NCI-H2081 treated with DMSO at 0.1 percent for 48 hours (cell line): ENCODE measurements at places on chromosomes 4 and X.

DNA sequence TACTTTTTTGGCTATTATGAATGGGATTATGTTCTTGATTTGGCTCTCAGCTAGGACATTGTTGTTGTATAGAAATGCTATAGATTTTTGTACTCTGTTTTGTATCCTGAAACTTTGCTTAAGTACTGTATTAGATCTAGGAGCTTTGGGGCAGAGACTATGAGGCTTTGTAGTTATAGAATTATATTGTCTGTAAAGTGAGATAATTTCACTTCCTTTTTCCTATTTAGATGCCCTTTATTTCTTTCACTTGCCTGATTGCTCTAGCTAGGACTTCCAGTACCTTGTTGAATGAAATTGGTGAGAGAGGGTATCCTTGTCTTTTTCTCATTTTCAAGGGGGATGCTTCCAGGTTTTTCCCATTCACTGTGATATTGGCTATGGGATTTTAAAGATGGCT lies 28.1 kb downstream of the ADAM29 start:
- DNase-seq = no peak

- DNase-seq = no peak
Observed at GRCh38 chr4:177371461-177371860, 61.8 kb downstream of the NEIL3 start.

DNA sequence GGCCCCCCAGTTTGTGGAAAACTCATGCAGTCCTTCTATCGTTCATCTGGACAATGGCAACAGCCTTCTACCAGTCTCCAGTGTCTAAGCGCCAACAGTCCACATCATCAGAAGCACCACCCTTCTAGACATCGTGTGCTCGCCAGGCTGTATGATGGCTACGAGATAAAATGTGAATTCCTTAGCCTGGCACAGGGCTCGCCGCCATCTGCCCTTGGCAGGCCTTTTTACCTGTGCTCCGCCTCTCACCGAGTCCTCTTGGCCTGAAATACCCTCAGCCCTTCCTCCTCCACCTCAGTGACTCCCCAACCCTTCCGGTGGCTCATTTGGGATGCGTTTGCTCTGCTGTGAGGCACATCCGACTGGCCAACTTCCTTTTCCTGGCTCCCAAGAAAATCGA lies 15.9 kb upstream of the STS start:
- DNase-seq = no peak

GRCh38 chr4:123740236-123740635 lies 343.6 kb downstream of the SPRY1 start:
- no peak for DNase-seq

DNA sequence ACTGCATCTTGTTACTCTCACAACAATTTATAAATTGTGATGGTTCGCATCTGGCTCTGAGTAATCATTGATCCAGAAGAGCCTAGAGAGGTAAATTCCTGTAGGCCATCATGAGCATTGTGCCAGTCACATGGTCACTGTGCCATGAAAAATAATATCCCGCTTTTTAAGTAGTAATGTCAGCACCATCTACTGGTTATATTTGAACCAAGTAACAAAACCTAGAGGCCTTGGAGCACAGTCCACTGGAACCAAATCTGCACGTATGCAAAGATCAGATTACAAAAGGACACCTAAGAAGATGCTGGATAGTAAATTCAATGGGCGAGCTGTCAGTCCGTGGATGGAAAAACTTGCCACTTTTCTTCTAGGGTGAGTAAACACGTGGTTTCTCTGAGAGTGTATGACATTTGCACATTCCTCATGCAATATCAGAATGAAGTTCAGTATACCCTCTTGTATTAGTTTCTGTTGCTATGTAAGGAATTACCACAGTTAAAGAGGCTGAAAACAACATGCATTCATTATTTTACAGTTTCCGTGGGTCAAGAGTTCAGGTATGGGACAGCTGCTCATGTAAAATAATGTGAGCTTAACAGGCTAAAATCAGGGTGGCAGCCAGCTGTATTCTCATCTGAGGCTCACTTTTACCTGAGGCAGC lies 26.8 kb downstream of the FAM114A1 start:
- no peak for DNase-seq

DNA sequence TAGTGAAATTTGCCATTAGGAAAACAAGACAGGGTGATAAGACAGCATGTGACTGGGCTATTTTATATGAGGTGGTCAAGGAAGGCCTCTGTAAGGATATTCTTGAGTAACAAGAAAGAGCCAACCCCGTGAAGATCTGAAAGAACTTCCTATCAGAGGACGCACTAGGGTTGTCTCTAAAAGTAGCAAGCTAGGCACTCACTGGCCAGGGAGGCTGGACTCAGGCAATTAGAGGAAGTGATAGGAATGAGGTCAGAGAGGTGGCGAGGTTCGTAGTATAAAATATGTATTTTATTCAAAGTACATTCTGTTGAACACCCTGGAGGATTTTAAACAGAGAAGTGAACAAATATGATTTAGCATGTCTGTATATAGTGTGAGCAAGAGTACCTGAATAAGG lies 4.6 kb downstream of the BMPR1B start:
- DNase-seq = no peak

GRCh38 chrX:11451151-11451550 lies 157.9 kb downstream of the AMELX start:
- DNase-seq = no peak

DNA sequence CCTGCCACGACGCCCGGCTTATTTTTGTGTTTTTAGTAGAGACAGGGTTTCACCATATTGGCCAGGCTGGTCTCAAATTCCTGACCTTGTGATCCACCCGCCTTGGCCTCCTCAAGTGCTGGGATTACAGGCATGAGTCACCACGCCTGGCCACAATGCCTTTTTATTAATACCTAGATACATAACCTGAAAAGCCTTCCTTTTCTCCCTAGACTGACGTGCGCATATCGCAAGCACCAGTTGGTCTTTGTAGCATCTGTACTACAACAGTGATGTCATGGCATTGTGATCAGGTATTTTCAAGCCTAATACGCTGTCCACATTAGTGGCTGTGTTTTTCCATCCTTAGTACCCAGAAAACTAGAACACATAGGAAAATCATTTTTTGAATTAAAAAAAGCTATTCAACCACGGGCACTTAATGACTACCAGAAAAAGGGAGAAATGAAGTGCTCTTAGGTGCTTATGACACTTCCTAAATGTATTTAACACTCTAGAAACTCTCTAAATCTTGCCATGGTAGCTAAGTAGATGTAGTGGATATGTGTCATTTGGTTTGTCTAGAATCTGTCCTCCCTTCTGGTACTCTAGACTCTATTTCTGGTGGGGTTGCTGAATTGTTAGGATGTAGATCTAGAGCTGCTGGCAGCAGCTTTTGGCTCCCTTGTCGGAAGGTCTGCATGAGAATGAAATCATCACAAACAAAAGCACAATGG lies 707.8 kb downstream of the STIM2 start:
- DNase-seq = no peak
